ENCODE measurements at places on chromosomes 1 and 21. TPM values are rescaled to one million over a fixed set of nuclear protein-coding genes. Genes with fewer than 3 reads are reported as not detected.

Gene EXTL2
- 2.2 TPM for total RNA-seq

Gene C1orf210
- total RNA-seq, result not detected

Gene NOS1AP
- not detected for total RNA-seq

Gene BLACAT1
- 0.51 TPM for total RNA-seq

Gene SLAMF9
- not detected for total RNA-seq

Gene TNFRSF4
- 418 TPM for total RNA-seq

Gene HDGF
- total RNA-seq, result 248 TPM

Gene PDC
- total RNA-seq, result not detected

Gene ATF6
- 21.2 TPM for total RNA-seq
